ENCODE measurements at places on chromosomes 4 and X.

- no peak for DNase-seq
Measured at GRCh38 chrX:14718403-14718802, 154.5 kb downstream of the FANCB start.

DNA sequence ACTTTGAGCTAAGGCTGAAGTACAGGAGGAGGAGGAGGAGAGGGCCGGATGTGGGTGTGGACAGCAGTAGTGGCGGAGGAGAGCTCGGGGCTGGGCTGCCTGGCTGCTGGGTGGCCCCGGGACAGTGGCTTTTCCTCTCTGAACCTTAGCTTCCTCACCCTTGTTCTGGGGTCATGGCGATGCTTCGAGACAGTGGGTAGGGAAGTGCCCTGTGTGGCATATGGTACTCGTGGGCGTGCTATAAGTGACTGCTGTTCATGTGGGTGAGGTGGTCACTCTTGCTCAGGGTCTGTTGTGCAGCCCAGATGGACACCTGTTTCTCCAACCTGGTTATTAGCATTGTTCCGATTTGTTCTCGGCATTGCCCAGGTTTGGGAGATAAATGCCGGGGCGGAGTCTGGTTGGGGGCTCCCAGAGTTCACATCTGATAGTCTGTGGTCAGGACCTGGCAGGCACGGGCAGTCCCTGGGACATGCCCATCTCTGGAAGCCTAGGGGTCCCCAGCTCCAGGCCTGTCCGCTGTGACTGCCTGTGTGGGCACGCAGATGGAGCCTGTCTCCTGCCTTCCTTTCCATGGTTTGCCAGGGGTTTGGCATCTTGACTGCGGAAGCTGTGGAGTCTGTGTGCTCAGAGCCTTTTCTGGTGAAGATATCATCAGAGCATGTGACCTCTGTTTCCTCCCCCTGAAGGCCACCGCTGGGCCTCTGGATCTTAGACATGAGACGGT is 4.9 kb upstream of the CPZ start:
- DNase-seq, result no peak

GRCh38 chr4:188821500-188821899 is 682.3 kb downstream of the TRIML1 start:
- no peak for DNase-seq

DNA sequence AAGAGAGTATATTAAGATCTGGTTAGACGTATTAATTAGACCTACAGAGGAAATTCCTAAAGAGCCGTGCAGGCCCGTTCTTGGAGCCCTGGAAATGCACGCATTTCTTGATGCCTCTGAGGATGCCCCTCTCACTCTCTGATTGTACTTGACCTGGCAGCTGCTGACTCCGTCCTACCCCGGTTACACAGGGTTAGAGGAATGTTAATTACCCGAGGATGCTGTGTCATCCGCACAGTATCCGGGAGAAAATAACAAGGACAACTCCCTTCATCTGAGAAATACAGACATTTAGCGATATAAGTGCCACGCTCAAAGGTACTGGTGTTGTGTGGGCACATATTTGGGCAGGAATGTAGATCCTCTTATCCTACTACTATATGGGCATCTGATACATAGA is 404.6 kb upstream of the FAT1 start:
- DNase-seq, result no peak

- DNase-seq, result no peak
Measured at GRCh38 chr4:4776335-4776734, 83.1 kb upstream of the MSX1 start.

- DNase-seq, result no peak
Measured at GRCh38 chr4:41287005-41287404, 30.3 kb downstream of the UCHL1 start.

DNA sequence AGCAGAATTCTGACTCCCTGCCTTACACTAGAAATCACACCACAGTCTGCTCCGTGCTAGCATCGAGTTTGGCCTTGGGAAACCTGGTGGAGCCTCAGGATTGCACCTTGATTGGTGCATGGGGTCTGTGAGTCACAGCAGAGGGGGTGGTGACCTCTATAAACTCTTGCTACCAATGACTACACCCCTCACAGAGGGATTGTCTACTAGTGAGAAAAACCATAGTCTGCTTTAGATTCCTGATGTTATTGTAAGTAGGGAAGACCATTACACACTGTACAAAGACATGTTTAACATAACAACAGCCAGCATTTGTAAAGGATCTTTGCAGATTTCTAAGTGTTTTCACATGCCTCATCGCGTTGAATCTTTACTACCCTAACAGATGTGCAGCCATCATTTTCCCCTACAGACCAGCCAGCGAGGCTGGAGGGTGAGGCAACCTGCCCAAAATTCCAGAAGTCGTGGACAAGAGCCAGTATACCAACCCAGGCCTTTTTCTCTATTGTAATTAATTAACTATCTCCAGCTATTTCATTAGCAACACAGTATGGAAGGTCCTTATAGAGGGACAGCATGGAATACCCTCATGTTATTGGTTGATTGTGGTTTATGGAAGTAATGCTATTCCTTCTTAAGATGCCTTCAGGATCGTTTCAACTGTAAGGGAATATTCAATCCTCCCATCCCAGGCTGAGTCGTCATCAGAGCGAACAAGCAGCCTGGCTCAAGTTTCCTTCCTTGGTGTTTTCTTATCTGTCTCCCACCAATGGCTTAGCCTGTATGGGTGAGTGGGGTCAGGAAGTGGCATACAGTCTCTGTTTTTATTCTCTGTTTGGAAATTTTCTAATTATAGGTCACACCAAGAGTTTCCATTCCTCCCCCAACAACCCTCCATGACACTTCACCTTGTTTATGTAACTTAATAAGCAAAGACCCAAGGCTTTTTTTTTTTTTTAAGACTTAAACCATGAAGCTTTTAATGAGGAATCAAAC is 55.9 kb upstream of the KDR start:
- DNase-seq, result no peak

- no peak for DNase-seq
Measured at GRCh38 chrX:129831091-129831885, 12.4 kb downstream of the ZDHHC9 start.

- no peak for DNase-seq
Measured at GRCh38 chrX:31237189-31237588, 165.3 kb upstream of the FTHL17 start.

- no peak for DNase-seq
Measured at GRCh38 chrX:10165580-10166247, 8.9 kb downstream of the CLCN4 start.

DNA sequence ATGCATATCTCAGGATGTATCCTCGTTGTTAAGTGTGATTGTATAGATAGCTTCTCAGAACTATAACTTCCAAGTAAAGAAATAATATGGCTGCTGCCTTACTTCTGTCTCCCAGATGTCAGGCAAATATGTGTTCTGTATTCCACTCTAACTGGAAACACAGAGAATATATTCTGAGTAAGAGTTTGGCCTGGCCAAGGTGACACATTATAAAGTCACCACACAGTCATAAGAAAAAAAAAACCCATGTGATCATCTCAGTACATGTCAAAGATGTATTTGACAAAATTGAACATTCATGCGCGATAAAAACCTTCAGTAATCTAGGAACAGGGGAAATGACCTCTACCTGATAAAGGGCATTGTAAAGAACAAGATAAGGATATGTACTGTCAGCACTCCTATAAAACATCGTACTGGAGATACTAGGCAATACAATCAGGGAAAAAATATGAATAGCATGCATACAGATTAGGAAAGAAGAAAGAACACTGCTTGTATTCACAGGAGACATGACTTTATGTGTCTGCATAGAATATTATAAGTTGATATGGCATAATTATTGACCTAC is 207.1 kb downstream of the ZNF330 start:
- DNase-seq, result no peak

DNA sequence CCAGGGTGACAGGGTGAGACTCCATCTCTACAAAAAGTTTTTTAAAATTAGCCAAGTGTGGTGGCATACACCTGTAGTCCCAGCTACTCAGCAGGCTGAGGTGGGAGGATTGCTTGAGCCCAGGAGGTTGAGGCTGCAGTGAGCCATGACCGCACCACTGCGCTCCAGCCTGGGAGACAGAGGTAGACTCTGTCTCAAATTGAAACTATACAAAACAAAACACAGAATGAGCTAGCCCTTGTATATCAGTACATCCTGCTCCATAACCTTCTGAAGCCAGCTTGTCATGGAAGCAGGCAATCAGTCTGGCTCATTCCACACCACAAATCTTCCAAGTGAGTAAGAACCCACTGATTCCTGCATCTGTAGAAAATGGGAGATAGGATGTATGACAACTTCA is 49.0 kb downstream of the CD99L2 start:
- DNase-seq, result no peak

GRCh38 chrX:133418588-133418987 is 3.3 kb upstream of the GPC4 start:
- DNase-seq, result no peak

GRCh38 chrX:76420237-76420636 is 7.3 kb upstream of the MAGEE1 start:
- DNase-seq, result no peak

DNA sequence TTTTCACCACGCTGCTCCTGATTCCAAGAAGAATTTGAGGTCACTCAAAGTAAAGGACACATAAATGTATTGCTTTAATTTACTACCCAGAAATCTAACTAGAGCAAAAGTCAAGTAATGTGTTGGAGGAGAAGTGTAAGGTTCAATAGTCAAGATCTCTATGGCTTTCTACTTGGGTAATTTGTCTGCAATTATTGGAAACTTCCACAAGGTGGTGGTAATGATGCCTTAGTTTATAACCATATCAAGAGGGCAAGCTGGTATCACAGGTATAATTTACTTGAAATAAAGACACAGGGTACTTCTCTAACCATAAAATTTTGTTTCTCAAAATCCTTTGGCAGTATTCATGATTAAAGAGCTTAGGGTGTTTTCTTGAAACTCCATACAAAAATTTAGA is 10.2 kb upstream of the GRIA3 start:
- DNase-seq, result no peak

GRCh38 chr4:155974476-155974749 is 20.7 kb upstream of the CTSO start:
- DNase-seq, result no peak

- DNase-seq, result no peak
Measured at GRCh38 chrX:69278031-69278687, 112.9 kb upstream of the PJA1 start.

DNA sequence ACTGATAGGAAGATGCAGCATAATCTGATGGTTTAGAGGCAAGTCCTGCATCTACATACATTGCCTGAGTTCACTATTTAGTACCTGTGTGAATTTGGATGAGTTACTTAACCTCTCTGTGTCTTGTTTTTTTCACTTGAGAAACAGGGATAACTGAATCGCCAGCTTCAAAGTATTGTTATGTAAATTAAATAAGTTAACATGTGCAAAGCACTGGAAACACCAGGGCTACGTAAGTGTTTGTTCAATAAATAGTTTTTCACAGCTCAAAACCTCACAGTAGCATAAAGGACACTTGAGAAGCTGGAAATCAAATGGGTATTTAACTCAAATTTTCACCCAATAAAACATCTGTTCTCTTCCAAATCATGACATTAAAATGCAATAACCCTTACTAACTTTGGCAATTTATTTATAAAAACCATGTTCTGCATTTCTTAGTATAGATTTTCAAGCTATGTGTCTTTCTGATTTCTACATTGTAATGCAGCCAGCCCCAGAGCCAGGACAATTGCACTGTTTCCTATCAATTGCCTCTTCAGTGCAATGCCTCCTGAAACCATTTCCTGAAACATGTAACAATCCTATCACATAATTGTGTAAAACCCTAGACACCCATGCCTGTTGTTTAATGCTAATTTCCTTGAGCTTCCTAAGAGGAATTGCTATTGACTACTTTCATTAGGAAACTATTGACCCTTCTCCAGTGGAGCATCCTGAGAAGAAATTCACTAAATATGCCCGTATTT is 177.1 kb downstream of the UNC5C start:
- DNase-seq, result no peak

GRCh38 chrX:129723511-129723910 is 15.3 kb upstream of the XPNPEP2 start:
- no peak for DNase-seq

DNA sequence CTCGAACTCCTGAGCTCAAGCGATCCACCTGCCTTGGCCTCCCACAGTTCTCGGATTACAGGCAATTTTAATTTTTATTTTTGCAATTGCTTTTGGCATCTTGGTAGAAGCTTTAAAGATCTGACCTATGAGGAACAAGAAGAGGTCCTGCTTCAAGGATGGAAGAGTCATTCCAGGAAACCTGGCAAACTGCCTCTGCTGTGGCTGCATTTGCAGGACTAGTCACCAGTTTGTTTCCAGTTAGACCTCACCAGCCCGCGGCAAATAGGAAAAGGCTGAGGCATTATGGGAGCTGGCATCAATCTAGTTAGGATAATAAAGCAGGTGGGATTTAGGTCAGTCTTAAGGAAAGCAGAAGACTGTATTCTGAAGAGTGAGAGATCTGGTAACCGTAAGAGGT is 51.9 kb upstream of the LAS1L start:
- peak; percentile 60 for DNase-seq

DNA sequence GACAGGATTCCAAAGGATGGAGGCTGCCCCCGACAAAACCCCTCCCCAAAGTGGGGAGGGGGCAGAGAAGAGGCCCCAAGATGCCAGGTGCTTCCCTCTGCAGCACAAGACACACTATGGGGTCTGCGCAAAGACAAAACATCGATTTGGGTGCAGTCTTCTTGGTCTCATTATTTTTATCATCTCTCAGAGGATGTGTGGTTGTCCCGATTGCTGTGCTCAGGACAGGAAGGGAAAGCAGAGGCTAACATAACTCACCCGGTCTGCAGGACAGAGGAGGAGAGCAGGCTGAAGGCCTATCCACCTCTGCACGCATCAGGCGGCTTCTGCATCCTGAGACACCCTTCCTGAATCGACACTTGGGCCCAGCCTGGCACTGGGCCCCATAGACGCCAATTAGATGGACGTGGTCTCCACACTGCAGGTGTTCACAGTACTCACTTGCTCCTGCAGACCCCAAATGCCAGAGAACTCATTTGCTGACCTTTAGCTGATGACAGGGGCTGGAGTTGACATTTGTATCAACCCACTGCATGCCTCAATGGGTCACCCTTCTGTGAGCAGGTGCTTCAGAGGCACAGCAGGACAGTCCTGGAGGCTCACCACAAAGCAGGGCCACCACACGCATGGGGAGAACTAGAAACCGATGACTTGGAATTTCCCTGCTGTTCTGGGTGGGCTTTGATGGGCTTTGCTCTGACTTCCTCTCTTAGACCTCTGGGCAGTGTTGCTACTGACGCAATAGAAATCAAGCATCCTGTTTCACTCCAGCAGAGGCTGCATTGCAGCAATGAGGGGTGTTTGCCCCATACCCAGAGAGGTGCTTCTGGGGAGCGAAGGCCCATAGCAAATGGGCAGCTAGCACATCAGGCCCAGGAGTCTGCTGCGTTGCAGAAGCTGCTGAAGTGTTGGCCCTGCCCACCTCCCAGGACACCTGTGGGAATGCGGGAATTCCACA is 96.3 kb upstream of the ENPP6 start:
- DNase-seq, result no peak

DNA sequence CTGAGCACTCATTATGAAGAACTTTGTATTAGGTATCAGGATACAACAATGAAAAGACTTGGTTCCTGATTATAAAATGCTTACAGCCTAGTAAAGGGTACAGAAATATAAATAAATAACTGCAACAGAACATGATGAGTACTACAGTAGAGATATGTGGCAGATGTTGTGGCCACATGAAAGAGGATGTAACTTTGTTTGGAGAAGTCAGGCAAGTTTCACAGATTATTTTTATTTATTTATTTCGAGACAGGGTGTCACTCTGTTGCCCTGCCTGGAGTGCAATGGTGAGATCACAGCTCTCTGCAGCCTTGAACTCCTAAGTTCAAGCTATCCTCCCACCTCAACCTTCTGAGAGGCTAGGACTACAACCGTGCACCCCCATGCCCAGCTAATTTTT is 15.8 kb upstream of the UBE2K start:
- no peak for DNase-seq

GRCh38 chrX:48487362-48487798 is 11.4 kb downstream of the FTSJ1 start:
- DNase-seq, result no peak
